ENCODE measurements at places on chromosomes 7 and 10.

DNA sequence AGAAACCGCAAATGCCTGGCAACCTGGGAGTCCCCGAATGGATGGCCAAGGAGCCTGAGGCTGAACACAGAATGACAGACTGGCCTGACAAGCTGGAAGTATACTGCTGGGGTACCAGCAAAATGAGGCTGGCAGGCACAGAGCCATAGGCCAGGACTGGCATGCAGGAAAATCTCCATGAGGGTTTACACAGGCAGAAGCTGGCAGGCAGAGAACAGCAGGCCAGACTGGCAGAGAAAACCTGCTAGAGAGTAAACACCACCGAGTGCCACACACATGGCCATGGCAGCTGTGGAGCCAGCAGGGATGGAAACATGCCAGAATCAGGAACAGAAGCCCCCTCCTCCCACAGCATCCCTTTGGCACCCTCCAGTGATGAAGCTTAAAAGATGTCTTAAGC, 63.4 kb downstream of the CRPPA start:
- DNase-seq: no peak

GRCh38 chr7:83040484-83040883, 122.2 kb downstream of the PCLO start:
- DNase-seq: no peak

GRCh38 chr10:98294270-98294627, 26.3 kb upstream of the LOXL4 start:
- no peak for DNase-seq

GRCh38 chr10:100534726-100535125, 1.0 kb upstream of the HIF1AN start:
- no peak for DNase-seq

DNA sequence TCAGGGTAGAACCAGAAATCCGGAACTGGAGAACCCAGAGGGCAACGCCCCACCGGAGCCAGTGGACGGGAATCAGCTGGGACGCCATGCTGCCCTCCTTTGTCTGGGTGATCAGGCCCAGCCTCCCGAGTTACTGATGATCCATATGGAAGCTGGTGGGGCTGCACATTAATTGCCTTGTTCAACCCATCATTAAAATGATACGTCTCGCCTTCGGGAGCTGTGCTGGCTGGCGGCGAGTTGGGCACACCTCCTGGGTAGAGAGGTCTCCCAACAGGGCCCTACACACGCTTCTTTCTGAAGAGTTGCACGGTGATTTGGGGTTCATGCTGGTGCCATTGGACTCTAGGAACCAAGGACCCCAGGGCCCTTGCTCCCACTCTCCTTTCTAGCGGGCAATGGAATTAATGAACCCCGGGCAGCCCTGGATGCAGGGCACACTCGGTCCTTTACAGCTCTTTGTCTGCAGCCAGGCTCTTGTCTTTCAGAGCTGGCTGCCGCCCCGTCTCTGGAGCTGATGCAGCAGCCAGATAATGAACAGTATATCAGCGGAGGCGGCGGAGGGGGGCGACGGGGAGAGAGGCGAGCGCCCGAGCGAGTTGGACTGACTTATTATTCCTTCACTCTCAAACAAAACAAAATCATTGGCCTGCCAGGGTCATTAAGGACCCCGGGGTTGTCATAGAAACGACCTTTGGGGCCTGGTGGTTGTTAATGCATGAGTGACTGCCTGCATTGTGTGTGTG, 412.2 kb upstream of the ZMIZ1 start:
- no peak for DNase-seq

Measured in stimulated activated CD8-positive, alpha-beta memory T cell treated with anti-CD3 and anti-CD28 coated beads, Interleukin-2, amount 100 ng/mL, for 1 hour (primary cell).